Pancreas (tissue), 10 donors: ENCODE measurements at places on chromosomes 6 and 20. TPM values are rescaled to one million over a fixed set of nuclear protein-coding genes. Genes with fewer than 3 reads are reported as not detected.

RFX6 gene
- total RNA-seq: 0.51 TPM

GRCh38 chr20:20333866-20334265 is 34.0 kb upstream of the INSM1 start:
- H3K4me1 ChIP-seq: no peaks in the 10 kb centered on the region
- H3K27me3 ChIP-seq: no peaks in the 10 kb centered on the region
- H3K27ac ChIP-seq: no peak overlapping the region
- H3K4me3 ChIP-seq: no peak overlapping the region

DNA sequence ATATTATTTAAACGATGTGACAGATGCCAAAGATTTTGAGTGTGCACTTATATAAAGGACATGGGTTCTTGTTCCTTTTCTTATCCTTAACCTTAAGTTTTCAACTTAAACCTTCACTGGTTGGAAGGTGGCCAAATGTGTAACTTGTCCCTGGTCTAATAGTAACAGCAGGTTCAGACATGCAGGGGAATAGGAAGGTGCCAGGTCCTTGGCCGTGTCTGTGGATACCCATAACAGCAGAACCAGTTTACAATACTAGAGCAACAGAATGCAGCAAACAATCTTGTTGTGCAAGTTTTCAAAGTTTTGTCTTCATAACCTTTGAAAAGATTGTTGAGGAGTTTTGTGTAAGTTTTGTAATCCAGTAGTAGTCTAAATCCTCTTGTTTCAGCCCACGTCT is 4.4 kb downstream of the MYB start:
- H3K27ac ChIP-seq: no peak overlapping the region
- DNase-seq: no peak
- no peaks in the 10 kb centered on the region for H3K4me1 ChIP-seq
- no peaks in the 10 kb centered on the region for H3K27me3 ChIP-seq
- no peaks in the 10 kb centered on the region for H3K36me3 ChIP-seq

DNA sequence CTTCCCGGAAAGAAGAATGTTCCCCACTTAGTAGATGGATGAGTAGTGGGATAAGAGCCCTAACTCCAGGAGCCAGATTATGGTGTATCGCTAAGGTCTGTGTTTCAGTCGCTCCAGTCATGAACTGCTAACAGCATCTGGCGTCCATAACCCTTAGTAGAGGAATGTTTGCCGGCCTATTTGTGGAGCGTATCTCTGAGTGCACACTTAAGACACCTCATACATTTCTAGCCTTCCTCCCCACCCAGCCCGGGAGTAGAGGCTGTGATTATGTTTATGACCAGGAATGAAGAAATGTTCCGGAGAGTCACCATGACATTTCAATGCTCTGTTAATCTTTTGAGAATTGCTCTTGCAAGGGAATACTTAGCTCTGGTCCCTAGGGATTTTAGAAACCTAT is 251.1 kb upstream of the SOX4 start:
- H3K27me3 ChIP-seq: no peaks in the 10 kb centered on the region
- H3K27ac ChIP-seq: no peak overlapping the region
- H3K4me1 ChIP-seq: no peaks in the 10 kb centered on the region
- no peak overlapping the region for H3K4me3 ChIP-seq
- DNase-seq: no peak

- peaks cover 14% of the 10 kb centered on the region for H3K4me1 ChIP-seq
- H3K36me3 ChIP-seq: no peaks in the 10 kb centered on the region
- DNase-seq: no peak
These were observed 9.3 kb upstream of the BAK1 start for GRCh38 chr6:33589392-33589730.

GRCh38 chr6:40634429-40634828 is 47.3 kb upstream of the LRFN2 start:
- no peaks in the 10 kb centered on the region for H3K27me3 ChIP-seq
- no peaks in the 10 kb centered on the region for H3K36me3 ChIP-seq

- H3K4me3 ChIP-seq: no peak overlapping the region
- H3K4me1 ChIP-seq: no peaks in the 10 kb centered on the region
- no peaks in the 10 kb centered on the region for H3K27me3 ChIP-seq
- no peak overlapping the region for H3K27ac ChIP-seq
- no peaks in the 10 kb centered on the region for H3K36me3 ChIP-seq
- DNase-seq: no peak
These were observed 55.6 kb upstream of the FOXC1 start for GRCh38 chr6:1554141-1554475.
